Urothelium cell line (cell line): ENCODE measurements at places on chromosomes 6 and 20.
A peak's percentile ranks its signal among the peaks of the same experiment; 100 is the strongest.

- no peak for DNase-seq
These were observed 45.0 kb downstream of the NT5E start for GRCh38 chr6:85494547-85495536.

DNA sequence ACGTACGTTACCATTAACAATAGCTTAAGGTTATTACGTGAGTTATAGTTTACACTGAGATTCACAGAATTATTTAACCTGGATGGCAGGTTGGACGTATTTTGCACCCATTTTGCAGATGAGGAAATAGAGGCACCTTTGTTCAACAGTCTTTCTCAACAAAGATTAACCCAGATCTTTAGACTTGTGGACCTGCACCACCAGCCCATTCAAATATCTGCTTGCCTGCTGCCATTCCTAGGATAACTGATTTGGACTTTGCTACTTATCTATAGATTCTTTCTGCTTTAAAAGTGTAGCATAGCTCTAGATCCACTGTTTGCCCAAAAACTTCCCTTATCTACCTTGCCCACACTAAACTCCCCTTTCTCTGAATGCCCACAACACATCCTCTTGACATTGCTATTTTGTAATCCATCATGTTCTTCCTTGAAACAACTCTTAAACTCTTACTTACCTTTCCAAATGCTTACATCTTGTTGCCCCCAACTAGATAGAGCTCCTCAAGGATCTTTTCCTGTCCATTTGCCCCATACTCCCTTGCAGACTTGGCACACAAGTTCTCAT lies 56.4 kb upstream of the TNFAIP3 start:
- DNase-seq: no peak

DNA sequence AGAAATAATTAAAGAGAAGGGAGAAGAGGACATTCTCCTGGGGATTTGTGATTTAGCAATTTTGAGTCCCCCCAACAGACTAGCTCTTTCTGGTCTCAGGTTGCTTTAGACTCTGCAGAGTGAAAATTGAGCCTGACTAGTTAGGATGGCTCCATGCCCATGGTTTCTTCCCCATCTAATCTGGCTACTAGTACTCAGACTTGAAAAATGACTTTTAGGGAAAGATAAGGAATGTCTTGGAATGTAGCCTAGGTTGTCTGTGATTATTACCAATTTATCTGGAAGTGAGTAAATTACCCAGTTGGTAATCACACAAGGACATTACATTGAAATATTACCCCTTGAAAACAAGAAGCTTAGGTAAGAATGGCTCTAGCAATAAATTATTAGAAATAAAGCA lies 4.2 kb downstream of the BEND6 start:
- no peak for DNase-seq

DNA sequence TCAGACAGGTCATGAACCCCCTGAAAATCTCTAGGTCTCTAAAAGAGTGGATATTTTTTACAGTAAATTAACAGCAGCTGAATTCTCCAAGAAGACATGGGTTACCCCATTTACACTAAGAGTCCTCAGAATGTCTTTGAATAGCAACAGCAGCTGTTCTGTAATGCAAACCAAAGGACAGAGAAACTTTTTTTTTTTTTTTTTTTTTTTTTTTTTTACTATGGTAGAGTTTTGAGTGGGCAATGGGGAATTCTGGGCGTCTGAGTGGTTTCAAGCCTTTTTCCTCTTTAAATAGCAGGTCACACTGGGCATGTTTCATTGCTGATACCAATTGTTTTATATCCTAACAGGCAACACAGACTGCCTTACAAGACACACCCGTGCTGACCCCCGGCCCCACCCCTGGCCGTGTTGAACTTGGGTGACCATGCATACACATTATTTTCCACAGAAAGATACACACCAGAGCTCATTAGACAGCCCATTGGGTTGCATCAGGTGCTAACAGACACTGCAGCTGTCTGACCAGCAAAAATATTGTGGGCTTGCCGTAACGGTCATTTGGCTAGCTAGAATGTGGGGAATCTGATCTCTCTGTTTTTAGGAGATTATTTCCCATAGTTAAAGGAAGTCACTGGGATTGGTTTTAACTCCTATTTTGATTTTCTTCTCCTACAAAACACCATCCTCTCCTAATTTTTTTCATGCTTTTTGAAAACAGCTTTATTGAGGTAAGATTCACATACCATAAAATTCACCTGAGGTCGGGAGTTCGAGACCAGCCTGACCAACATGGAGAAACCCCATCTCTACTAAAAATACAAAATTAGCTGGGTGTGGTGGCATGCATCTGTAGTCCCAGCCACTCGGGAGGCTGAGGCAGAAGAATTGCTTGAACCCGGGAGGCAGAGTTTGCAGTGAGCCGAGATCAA lies 26.7 kb upstream of the IRF4 start:
- no peak for DNase-seq

GRCh38 chr6:100344761-100345160 lies 120.0 kb downstream of the SIM1 start:
- no peak for DNase-seq

DNA sequence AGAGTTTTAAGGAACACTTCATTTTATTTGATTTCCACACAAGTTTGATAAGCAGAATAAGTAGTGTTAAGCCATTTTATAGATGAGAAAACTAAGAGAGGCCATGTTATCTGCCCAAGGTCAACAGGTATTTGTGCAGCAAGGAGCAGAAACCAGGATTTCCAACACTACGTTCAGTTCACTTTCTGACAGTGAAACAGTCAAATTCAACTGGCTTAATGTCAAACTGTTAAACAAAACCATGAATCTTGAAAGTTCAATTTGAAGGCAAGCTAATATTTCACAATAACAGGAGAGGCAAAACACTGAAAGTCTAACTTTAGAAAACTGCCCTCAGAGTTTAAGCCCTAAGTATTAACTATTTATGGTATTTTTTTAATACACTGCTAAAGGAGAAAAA lies 32.6 kb downstream of the DTNBP1 start:
- no peak for DNase-seq

- no peak for DNase-seq
These were observed 1.8 kb downstream of the ZNF831 start for GRCh38 chr20:59165396-59165795.

DNA sequence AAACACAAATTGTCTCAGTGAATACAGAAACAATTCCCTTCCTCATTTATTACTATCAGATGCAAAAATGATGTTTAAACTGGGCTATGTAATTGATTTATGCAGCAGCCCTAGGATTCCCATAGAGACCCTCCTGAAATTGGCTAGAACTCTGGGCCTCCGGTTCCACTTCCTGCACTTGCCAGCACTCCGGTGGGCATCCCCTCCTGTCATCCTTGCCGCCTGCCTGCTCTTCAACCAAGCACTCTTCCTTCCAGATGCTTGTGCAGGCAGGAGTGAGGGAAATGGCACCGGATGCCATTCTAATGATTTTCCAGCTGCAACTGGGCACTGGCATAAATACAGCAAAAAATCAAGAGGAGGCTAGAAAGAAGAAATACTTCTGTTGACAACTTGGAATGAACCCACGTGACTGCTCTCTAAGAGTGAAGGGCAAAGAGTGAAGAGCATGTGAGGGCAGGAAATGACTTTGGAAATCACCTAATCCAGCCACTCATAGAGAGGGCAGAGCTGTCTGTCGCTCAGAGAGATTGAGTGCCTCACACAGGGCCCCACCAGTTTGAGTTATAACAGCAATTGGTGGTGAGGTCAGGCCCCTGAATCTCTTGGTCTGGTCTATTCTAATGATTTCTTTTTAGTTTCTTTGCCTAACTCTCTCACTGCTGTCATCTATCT lies 3.7 kb upstream of the NEDD9 start:
- no peak for DNase-seq

GRCh38 chr6:48229841-48230240 lies 118.8 kb upstream of the PTCHD4 start:
- no peak for DNase-seq

DNA sequence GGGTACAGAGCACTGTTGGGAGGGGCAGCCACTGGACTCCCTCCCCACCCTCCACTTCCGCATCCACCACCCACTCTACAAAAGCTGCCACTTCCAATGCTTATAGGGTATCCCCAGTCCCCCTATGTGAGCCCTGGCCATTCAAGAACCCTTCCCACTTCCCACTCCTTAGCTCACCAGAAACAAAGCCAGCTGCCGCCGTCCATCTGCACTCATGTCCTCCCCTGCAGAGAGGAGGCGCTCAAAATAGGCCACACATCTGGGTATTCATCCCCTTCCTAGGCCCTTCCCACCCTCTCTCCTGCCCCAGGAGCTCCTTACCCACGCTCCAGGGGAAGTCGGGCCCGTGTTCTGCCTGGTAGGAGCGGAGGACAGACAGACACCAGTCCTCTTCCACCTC lies 6.5 kb upstream of the LY6G5C start:
- no peak for DNase-seq

GRCh38 chr20:24987244-24987643 lies 5.3 kb downstream of the APMAP start:
- DNase-seq: no peak

GRCh38 chr6:108277295-108277694 lies 16.5 kb upstream of the SNX3 start:
- DNase-seq: no peak

GRCh38 chr20:51639206-51639832 lies 96.8 kb upstream of the NFATC2 start:
- DNase-seq: peak; percentile 78

GRCh38 chr6:133959667-133960368 lies 6.8 kb downstream of the TBPL1 start:
- no peak for DNase-seq

DNA sequence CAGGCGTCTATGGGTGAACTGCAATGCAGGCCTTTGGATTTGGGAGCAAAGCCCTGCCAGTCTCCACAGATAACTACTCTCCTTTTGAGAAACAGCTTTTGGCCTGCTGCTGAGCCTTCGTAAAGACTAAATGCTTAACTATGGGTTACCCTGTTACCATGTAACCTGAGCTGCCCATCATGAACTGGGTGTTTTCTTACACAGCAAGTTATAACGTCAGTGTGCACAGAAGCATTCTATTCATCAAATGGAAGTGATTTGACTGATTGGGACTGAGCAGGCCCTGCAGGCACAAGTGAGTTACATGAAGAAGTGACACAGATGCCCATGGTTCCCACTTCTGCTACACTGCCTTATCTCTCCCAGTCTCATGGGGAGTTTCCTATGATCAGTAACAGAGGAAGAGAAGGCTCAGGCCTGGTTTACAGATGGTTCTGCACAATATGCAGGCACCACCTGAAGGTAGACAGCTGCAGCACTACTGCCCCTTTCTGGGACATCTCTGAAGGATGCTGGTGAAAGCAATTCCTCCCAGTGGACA lies 319.1 kb downstream of the CD83 start:
- no peak for DNase-seq

DNA sequence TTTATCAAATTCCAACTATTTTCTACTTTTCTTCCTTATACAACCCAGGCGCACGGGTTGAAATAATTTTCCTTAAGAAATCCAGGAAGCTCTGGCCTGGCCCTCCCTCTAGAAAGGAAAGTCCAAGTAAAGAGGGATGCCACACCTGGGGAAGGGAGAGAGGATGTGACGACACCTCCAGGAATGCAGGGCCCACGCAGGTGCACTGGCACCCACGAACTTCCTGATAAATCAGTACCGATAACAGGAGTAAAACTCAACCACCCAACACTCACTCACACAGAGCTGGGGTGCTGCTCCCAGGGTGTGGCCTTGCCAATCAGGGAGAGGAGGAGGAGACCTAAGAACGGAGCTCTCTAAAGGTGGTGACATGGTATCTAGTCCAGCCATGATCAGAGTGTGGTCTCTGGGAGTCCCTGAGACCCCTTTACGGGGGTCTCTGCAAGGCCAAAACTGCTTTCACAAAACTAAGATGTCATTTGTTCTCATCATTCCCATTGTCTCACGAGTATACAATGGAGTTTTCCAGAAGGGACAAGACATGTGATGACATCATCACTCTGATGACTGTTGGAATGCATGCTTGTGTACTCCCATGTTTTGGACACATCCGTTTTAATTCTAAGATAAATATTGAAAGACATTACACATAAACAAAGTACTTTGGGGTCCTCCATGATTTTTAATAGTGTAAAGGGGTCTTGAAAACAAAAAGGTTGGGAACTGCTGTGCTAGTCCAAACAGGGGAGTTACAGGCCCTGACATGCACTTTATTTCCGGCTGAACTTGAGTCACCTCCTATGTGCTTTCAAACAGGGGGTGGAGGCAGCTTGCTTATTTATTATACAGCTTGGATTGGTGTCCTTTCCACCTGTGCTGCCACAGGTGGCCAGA lies 2.2 kb upstream of the PARD6B start:
- no peak for DNase-seq

DNA sequence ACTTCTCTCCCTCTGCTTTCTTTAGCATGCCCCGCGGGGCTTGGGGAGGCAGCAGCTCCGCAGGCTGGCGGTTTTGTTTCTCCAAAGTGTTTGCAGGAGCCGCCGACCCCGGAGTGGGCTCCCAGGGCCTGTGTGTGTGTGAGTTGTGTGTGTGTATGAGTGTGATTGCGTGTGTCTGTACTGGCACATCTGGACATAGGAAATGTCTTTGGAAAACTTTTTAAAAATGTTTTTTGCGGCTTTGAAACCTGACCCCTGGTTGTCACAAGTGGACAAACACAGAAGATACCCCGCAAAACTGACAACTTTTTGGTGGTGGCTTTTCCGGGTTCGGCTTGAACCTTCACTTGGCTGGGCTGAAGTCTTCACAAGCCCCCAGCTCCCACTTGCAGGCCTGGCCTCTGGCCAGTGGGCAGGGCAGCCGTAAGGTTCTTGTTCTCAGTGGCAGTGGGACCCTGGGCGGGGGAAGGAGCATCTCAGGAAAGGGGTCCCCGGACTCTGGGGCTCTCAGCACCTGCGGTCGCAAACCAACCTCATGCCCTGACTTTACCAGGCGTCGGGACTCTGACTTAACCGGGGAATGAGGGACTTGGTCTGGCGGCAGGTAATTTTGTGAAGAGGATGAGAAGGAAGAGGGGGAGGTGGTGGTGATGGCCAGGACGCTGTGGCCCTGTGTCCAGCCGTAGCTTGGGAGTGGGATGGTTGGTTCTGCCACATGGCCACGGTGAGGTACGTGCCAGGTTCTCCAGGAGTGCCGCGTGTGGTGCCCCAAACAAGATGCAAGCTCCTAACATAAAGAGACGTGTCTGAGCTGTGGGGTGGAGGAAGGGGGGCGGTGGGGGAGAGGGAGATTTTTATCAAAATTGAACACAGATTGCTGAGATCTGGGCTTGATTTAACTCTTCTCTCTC lies 619 bp downstream of the DAAM2 start:
- no peak for DNase-seq

- no peak for DNase-seq
These were observed 36.2 kb downstream of the SUN5 start for GRCh38 chr20:32967961-32968457.

DNA sequence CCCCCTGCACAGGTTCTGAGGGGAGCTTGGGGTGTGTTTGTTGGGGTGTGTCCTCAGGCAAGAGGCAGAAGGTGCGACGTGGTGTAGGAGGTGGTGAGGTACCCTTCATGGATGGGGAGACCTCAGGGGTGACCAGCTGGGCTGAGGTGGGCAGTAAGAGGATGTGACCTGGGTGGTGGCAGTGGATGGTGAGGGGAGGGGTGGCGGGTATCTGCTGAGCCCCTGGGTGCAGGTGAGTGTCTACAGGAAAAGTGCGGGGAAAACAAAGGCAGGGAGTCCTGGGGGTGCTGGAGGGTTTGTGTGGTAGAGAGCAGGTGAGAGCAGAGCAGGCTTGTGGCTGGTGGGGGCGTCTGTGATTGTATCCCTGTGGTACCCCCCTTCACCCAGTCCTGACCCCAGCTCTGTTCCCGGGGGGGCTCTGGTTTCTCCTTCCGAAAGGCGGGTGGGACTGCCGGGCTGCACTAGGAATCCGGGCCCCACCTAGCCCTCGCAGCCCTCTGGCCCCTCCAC lies 631 bp downstream of the RAET1L start:
- no peak for DNase-seq

GRCh38 chr6:92473056-92473455 lies 946.3 kb downstream of the EPHA7 start:
- DNase-seq: no peak
